NCI-H2227 treated with DMSO at 0.1 percent for 48 hours (cell line): ENCODE measurements at places on chromosomes 5 and 9.
A peak's percentile ranks its signal among the peaks of the same experiment; 100 is the strongest.

- DNase-seq: no peak
Measured at GRCh38 chr5:169020102-169020501, 280.8 kb downstream of the SLIT3 start.

DNA sequence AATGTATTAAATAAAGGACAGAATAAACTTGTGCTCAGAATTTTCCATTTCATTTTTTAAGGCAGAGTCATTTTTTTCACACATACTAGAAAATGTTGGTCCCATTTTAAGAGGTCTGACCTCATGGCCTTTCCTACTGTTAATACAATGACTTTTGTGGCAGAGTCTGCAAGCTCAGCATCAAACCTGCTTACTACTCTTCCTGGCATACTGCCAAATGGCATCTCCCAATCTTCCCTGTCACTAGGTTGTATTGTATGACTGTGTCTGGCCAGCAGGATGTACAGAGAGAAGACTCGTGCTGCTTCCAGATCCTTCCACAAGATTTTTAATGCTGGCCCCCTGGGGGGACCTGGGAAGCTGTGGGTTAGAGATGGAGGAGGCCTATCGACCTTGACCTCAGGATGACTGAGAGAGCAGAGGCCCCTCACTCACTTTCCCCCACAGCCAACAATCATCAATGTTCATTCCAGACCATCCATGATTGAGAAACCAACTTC is 64.7 kb downstream of the BARX1 start:
- peak; percentile 3 for DNase-seq

DNA sequence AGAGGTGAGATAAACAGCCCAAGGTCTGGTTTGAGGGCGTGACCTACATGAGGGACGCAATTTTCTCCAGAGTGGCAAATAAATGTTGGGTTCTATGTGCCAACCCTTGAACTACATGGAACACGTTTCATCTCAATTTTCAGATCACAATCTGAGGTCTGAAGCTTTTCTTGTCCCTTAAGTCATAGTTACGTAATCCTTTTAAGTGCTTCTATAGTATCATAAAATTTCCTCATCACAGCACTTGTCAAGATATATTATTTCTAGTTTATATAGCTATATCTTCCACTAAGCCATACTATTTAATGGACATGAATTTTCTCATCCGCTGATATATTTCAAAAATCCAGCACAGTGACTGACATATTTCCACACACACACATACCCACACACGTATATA is 53.1 kb upstream of the GRIN3A start:
- DNase-seq: no peak

GRCh38 chr5:120405286-120405864 is 58.7 kb upstream of the PRR16 start:
- no peak for DNase-seq

DNA sequence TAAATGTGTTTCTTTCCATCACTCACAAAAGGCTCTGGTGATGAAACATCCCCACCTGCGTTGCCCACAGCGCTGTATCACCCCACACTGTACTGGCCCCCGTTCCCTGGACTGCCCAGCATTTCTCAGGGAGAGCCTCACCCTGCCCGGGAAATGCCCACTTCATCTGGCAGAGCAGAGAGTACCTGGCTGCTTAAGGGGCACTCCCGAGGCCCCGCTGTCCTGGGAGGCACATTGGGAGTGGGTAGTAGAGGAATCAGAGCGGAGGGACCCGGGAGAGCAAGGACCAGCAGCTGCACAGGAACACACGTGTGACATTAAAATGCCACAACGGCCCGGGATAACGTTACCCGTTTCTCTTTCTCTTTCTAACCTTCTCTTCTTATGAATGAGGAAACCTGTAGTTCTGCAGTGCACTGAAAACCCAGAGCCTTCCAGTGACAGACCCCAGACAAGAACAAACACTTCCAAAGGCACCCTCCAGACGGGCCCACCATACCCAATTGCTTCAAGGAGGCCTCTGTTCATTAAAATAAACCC is 110.0 kb downstream of the ROR2 start:
- DNase-seq: no peak

- DNase-seq: no peak
Measured at GRCh38 chr9:134433101-134433500, 106.8 kb downstream of the RXRA start.

DNA sequence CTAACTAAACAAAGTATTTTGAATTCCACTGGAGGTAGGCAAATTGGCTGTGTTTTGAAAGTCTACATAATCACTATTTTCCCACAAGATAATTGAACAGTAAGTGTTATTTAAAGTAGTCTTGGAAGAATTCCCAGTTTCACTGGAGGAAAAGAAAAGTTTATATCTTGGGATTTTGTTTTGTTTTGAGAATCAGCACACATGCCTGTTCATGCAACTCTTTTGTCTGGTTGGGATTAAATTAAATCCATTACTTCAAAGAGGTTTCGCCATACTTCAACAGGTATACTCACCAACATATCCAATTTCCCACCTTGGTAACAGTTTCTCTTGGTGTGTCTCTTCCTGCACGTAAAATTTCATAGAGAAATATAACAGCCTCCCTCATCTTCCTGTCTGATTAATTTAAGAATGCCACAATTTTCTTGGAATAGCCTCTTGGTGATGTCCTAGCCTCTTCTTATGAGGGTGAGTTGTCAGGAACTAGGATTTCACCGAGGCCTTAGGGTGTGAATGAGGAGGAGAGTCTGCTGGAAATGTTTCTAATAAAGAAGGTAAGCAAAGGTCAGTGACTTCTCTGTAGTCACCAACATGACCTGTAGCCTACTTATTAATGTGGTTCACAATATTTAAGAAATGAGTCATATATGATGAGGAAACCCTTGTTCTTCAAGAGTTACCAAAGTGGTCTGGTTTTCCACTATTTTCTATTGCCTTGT is 48.1 kb downstream of the ITGA2 start:
- DNase-seq: peak; percentile 20

GRCh38 chr9:14499976-14500375 is 186.0 kb upstream of the NFIB start:
- no peak for DNase-seq

GRCh38 chr9:6634444-6634843 is 11.1 kb downstream of the GLDC start:
- no peak for DNase-seq

DNA sequence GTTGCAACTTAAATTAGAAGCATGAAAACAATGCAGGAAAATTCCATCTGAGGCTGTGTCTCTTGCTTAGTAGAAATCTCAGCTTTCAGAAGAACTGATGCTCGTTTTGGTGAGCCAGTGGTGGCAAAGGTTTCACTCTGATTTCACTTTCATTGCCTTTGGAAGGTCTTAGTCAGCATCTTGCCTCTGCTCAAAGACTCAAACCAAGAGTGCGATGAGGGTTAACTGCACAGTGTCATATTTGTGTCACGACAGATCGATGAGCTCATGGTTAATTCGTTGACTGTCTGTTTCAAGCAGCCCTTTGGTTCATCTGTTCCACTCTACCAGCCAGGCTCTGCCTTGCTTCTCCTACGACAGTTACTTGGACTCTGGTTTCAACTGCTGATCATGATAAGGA is 331.3 kb upstream of the KIF2A start:
- DNase-seq: no peak

DNA sequence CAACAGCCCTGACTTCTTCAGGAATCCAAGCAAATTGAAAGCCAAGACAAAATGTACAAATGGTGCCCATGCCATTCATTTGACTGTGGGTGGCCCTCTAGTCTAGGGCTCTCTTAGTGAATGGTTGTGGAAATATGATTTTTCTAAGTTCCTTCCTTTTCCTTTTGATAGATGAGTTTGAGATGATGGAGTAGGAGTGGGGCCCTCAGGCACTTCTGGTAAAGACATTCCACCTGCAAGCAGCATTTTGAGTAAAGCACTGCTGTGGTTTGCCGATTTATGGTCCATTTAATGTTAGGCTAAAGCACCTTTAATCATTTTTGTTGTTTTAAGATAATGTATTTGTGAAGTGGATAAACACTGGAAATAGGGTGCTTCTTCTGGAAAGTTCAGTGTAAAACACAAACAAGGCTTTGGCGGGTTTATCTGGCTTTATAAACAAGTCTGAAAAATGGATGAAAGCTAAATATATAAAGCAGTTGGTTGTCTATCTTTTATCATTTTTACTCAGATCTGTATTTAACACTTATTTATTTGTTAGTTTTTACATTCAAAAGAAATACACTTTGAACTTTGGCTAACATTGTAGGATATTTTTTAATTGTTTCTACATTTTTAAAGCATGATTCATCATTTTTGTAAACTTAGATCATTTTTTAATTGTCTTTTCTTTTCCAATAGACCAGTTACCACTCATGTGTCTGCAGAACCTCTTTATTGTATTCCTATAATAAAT is 213.5 kb downstream of the PJA2 start:
- DNase-seq: no peak

- no peak for DNase-seq
Measured at GRCh38 chr9:136686534-136686793, 793 bp downstream of the AGPAT2 start.

GRCh38 chr5:66639037-66639436 is 42.8 kb downstream of the MAST4 start:
- DNase-seq: no peak

- DNase-seq: no peak
Measured at GRCh38 chr5:151214614-151215545, 9.0 kb downstream of the CCDC69 start.

DNA sequence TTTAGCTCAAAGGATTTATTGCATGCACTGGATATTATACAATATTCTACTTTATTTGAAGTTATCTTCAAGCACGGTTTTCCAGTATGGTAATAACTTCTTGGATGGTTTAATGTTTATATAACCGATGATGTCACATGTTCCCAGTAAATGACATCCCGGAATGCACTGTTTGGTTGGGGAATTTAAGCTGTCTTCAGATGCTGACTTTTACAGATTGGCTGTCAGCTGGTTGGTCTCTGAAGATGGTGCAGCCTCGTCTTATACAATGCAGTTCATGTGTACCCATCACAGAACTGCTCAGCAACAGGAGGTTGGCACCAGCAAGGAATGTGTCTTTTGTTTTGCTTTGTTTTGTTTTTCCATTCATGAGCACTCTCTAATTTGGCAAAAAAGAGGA is 143.8 kb downstream of the PRKACG start:
- DNase-seq: no peak

- DNase-seq: no peak
Measured at GRCh38 chr5:57531333-57531732, 48.7 kb upstream of the ACTBL2 start.

DNA sequence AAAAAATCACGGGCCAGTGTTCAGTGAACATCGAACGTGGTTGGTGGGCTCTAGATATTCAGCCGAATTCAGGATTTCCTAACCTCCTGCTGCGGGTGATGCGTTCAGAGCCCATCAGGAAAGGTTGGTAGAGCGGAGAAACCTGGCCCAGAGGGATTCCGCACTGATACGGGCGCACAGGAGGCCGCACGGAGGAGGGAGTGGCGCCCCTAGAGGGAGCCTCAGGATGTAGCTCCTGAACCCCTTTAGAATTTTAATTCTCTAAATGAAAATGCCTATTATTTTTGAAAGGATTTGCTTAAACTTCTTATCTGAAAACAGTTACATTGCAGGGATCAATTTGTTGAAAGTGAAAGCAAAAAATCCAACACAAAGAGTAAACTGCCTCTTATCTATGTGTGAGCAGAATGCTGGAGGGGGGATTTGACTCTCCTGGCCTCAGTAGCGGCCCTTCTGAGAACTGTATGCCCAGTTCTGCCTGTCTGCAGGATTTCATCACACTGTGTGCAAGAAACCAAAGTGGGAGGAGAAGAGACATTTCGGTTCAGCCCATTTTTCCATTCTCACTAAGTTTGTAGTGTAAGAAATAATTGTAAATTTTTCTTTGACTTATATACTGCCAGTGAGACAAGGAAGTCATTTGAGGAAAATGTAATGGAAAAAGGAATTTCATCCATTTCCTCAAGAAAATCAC is 75.9 kb downstream of the TENT4A start:
- no peak for DNase-seq

GRCh38 chr5:136135536-136135935 is 2.9 kb downstream of the SMAD5 start:
- no peak for DNase-seq

GRCh38 chr5:57664700-57665099 is 182.1 kb upstream of the ACTBL2 start:
- no peak for DNase-seq

GRCh38 chr5:169778622-169779596 is 141.8 kb downstream of the DOCK2 start:
- DNase-seq: no peak

- no peak for DNase-seq
Measured at GRCh38 chr9:85995599-85995998, 54.7 kb downstream of the NAA35 start.

DNA sequence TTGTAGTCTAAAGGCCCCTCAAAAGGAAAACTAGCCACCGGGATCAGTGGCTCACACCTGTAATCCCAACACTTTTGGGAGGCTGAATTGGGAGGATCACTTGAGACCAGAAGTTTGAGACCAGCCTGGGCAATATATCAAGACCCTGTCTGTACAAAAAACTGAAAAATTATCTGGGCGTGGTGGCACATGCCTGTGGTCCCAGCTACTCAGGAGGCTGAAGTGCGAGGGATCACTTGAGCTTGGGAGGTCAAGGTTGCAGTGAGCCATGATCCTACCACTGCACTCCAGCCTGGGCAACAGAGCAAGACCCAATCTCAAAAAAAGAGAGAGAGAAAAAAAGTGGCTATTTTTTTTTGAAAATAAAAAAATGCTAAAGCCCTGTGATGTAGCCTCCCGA is 55.2 kb downstream of the FBXW11 start:
- DNase-seq: no peak

- no peak for DNase-seq
Measured at GRCh38 chr5:111976705-111977435, 219.9 kb upstream of the NREP start.

GRCh38 chr5:105195765-105196164 is 1633.2 kb upstream of the NUDT12 start:
- DNase-seq: no peak

- no peak for DNase-seq
Measured at GRCh38 chr9:69645488-69645887, 26.7 kb downstream of the APBA1 start.
